ENCODE measurements at places on chromosomes 2 and 18.

DNA sequence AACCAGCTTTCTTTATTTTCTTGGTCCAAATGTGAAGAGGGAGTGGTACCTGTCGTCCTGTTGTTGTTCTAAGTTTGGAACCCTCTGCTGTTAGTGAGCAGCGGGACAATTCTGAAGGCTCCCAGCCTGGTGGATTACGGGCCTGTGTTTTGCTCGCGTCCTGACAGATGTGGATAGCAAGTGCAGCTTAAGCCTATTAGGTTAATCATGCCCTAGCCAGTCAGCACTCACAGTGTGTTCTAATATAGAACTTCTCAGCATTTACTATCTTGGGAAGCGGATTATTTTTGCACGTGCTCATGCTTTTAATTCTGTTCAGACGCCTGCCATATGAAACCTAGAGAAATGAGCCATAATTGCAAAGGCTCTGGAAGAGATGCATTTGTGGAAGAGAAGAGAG is at the start of gene PCARE:
Gene PCARE (minus strand): TSS at position 113 of the 400 bp plus-strand sequence. CDS start 262 bp downstream, outside the sequence.
- no peak for DNase-seq

DNA sequence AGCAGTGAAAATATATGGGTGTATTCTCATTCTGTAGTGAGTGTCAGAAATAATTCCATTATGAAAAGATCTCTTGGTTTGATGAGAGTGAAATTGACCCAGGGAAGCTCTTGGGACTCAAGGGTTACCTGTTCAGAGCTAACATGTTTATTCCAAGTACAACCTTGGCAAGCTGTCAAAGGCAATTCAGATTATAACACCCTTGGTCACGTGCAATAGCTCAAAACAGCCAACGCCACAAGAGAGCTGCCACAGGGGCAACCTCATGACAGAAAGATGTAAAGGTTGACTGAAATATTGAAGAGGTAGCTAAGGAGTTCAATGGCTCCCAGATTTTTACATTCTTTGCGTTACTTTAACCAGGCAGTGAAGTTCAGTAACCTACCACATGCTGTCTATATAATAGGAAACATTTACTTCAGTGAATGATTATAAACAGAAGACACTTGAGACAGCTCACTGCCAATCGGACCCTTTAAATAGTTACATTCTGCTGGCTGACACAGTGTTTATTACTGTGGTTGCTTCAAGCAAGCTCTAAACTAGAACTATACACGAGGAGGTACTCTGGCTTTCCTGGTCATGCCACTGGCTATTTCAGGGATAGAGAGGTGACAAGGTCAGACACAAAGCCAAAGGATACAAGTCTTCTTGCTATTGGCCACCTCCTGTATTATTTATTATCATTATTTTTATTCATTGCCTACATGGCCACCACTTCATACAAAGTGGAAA is 187.3 kb downstream of the PID1 start:
- no peak for DNase-seq

DNA sequence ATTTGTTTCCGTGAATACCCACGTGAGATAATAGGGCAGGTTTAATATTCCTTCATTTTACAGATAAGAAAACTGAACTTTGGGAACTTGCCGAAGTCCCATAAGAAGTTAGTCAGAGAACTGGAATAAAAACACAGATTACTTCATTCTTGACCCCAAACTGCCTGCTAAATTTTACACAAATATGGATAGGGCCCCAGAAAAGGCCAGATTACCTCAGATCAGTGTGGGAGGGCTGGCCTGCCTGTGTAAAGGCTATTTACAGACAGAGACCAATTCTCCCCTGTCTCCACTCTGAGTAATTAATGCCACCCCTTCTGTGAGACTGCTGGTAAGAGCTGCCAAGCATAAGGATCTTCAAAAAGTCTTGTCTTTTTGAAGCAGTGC is 139.2 kb downstream of the MGAT5 start:
- DNase-seq = no peak

DNA sequence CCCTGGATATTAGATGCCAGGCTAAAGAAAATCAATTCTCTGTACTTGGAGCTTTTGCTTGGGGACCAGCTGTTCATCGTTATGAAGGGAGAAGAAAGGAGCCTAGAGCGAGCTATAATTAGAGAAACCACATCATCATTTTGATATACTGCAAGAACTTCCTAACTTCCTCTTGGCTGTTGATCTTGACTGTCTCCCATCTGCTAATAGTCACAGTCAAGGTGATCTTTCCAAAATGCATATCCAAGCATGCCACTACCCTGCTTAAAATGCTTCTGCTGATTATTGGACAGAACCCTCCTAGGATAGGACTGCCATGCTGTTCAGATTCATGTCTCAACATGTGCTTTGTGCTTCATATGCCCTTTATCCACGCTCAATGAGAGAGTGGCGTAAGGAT is 54.8 kb downstream of the RAPGEF4 start:
- no peak for DNase-seq

- DNase-seq = peak; percentile 72
Observed at GRCh38 chr2:234291765-234292204, 205.1 kb downstream of the ARL4C start.

- DNase-seq = no peak
Observed at GRCh38 chr2:231068525-231069222, 12.0 kb downstream of the PSMD1 start.

- DNase-seq = no peak
Observed at GRCh38 chr2:148493822-148494563, 150.6 kb upstream of the EPC2 start.

- DNase-seq = no peak
Observed at GRCh38 chr18:31280502-31280901, 37.5 kb upstream of the DSG1 start.

DNA sequence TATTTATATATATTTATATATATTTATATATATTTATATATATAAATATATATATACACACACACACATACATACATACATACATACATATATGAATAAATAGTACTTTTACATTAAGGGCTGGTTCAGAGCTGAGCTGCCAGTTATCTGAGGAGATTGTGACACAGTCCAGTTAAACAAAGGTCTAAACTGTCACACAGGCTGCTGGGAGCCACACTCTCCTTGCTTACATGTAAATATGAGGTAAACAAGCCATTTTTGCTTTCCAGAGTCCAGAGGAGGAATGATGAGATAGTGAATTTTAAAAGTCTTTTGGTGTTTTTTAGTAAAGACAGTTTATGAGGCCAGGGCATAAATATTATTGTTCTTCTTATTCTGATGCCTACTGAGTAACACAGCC is 377.5 kb upstream of the PIK3C3 start:
- DNase-seq = no peak

Data from kidney epithelial cell (primary cell).